ENCODE measurements at places on chromosomes 1 and 21.

GRCh38 chr1:197180252-197180878, 33.9 kb upstream of the ASPM start:
- peak; percentile 64 for DNase-seq

GRCh38 chr21:37557261-37557950, 190.8 kb downstream of the DYRK1A start:
- no peak for DNase-seq

- no peak for DNase-seq
Observed at GRCh38 chr1:168235548-168235885, 9.7 kb downstream of the SFT2D2 start.

DNA sequence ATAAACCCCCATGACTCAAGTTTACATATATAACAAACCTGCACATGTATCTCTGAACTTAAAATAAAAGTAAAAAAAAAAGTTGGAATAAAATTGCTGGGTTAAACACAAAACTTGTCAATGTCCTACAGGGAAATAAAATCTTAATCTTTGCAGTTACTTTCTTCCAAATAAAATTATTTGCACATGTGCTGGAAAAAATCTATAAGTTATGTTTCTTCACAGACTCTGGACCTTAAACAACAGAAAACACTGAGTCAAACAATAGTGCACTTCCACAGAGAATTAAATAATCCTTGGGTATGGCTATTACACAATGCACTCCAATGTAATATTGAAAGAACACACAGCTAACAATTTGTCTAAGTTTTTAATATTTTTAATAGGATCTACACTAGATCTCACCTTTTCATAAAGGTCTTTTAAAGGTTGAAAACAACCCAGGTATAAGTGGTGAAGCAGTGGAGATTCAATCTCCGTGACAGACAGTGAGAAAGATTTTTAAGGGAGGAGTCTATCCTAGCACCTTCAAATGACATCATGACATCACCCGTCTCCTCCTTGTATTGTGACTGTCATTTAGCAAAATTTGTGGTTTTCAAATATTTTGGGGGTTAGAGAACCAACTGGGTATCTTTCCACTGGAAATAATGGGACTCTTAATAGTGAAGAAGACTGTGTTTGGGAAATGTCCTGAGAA, 25.2 kb upstream of the FGGY start:
- DNase-seq = no peak
